ENCODE measurements at places on chromosomes 1 and 21.
A peak's percentile ranks its signal among the peaks of the same experiment; 100 is the strongest.

DNA sequence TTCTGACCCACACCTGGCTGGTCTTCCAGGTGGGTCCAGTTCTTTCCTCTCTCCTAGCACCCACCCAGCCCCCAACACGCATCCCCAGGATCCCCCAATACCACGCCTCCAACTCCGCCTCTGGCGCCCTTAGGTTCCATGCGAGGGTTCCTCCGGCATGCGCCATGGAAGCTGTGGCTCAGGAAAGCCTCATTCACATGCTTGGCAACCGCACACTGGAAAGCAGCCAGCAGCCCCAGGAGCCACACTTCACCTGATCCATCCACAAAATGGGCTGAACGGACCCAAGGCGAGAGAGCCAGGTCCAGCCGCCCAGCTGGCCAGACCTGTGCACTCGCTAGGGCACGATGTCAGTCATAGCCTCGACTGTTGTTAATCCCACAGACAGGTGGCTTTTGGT is 161.2 kb downstream of the PSMG1 start:
- DNase-seq = no peak

- DNase-seq = no peak
These were observed 31.6 kb downstream of the AGT start for GRCh38 chr1:230682274-230682673.

DNA sequence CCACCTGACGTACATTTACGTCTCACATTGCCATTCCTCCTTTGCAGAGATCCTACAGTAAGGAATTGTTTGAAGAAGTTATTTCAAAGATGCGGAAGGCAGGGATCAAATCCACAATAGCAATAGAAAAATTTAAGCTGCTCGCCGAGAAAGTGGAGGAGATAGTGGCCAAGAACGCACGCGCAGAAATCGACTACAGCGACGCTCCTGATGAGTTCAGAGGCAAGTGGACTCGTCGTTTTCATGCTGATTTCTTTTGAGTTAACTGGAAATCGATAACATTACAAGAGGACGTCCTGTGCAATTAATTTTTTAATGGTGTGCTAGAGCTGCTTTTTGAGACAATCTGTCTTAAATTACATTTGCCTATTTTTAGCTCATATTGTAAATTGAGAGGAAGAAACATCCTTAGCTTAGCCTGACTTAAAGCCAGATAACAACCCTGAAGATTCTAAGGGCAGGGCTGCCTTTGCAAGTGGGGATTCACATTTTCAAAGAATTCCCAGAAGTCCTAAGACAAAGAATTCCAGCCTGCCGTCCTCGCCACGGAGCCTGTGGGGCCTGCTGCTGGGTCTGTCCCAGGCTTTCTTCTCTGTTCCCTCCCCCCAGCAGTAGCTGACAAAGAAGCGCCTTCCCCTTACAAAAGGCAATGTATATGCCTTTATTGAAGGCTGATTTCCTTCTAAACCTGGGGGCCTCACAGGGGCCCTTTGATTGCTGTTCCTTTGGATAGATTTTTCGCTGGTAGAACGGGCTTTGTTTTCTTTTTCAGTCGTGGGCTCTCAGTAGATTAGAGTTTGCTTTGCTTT is 31.6 kb upstream of the KIF1B start:
- DNase-seq = no peak

- no peak for DNase-seq
These were observed 3.8 kb downstream of the DYRK1A start for GRCh38 chr21:37370152-37371040.

GRCh38 chr1:69911301-69911801 is 294.0 kb downstream of the LRRC40 start:
- peak; percentile 76 for DNase-seq

- no peak for DNase-seq
These were observed 17.0 kb downstream of the COQ8A start for GRCh38 chr1:226956942-226957713.

GRCh38 chr21:22351076-22351475 is 1352.9 kb downstream of the NCAM2 start:
- DNase-seq = no peak

GRCh38 chr1:116453906-116454305 is 80.9 kb downstream of the ATP1A1 start:
- DNase-seq = no peak

GRCh38 chr21:14722841-14723483 is 176.8 kb upstream of the SAMSN1 start:
- no peak for DNase-seq

DNA sequence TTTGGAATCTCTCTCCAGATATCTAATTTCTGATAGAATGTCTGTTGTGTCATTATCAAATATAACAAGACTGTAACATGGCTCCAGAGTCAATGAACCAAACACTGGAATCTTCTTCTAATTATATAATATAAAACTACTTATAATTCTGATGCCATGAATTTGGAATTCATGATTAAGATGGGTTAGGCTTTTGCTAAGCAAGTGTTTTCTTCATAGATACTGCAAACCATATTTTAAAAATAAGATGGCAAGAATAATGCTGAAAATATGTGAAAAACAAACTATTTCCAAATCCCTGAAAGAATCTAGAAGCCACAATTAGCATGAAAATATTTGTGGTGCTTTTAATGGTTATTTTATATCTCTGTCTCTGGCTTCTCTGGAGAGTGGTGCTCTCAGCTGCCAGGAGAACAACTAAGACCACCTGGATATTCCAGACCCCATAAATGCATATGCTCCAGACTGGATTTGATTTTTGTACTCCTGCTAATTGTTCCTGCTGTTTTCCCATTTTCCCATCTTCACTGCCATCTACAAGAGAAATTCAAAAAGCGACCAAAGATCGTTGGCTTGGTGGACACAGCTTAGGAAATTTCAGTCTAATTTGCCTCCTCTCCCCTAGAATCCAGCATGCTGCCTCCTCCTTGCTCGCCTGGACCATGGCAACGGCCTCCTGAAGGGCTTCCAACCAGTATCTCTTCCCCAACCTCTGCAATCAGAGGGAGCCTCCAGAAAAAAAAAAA is 418.9 kb downstream of the SETD4 start:
- DNase-seq = peak; percentile 52

GRCh38 chr21:30567617-30568016 is 6.5 kb upstream of the KRTAP19-7 start:
- DNase-seq = no peak

DNA sequence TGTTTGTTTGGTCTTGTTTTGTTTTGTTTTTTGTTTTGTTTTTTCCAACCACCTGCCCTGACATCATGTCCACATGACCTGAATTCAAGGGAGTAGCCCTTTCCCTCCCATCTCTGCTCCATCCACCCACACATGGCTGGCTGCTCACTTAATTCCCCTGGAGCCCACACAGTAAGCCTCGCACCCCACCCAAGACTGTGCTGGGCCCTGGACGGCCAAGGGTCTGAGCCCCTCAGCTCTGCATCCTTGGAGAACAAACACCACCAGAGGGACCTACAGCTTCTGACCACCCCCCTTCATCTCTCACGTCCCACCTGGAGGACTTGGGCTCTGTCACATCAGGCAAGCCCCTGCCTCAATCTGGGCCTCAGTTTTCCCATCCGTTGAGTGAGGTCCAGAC is 39.1 kb downstream of the MATN1 start:
- no peak for DNase-seq

- no peak for DNase-seq
These were observed 309.6 kb downstream of the COL11A1 start for GRCh38 chr1:102798718-102799117.

- no peak for DNase-seq
These were observed 1211.9 kb downstream of the MRPL39 start for GRCh38 chr21:24395320-24395923.

GRCh38 chr1:55535724-55536544 is 320.8 kb upstream of the USP24 start:
- DNase-seq = no peak

DNA sequence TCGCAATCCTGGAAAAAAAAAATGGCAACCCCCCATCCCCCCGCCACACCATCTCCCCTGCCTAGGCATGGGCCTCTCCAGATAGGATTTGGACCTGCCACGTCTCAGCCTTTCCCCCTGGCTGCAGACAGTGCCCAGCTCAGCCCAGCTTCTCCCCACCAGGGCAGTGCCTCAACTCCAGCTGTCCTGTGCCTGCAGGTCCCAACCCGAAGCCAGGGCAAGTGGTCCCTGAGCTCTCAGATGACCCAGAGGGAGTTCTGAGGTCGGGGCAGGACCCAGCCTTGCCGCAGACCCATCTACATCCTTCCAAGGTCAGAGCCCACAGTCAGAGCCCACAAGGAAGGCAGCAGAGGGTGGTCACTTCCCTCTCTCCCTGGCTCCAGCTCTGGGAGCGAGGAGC is 86.7 kb upstream of the POU3F1 start:
- DNase-seq = no peak

- DNase-seq = no peak
These were observed 39.0 kb downstream of the COQ8A start for GRCh38 chr1:226979115-226979516.

DNA sequence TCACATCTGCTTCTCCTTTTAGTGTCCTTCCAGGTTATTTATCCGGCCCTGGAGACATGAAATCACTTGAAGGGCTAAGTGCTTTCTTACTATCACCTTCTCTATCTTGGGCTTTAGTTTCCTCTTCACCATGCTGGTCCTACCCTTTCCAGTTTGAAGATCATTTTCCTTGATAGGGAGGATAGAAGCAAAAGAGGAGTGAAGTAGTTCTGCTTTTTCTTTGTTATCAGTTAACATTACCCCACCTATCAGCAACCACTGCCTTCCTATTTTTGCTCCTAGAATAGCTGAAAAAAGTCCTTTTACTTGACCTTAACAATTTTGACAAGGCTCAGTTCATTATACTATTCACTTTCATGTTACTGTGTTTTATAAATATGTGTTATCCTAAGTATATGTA is 19.4 kb downstream of the RGL1 start:
- no peak for DNase-seq

GRCh38 chr1:173409613-173410012 is 67.5 kb upstream of the PRDX6 start:
- DNase-seq = peak; percentile 59

DNA sequence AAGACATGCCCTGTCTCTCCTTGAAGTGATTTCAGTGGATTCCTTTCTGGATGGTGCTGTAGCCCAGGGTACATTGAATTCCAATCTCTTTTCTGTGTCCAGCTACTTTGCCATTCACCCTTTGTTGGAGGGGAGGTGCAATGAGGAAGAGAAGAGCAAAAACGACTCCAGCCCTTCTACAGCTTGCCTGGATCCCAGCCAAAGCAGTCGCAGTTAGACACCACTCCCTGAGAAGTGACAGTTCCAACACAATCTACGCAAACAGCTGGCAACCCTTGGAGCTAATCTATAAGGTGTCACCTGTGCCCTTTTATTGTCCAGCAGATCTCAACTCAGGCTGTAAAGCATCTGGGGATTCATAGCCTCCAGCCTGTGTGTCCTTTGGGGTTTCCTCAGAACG is 4.6 kb downstream of the CD244 start:
- DNase-seq = no peak

GRCh38 chr1:21129407-21129806 is 47.3 kb downstream of the EIF4G3 start:
- DNase-seq = no peak

GRCh38 chr1:212955098-212955497 is 4.8 kb downstream of the VASH2 start:
- DNase-seq = no peak

DNA sequence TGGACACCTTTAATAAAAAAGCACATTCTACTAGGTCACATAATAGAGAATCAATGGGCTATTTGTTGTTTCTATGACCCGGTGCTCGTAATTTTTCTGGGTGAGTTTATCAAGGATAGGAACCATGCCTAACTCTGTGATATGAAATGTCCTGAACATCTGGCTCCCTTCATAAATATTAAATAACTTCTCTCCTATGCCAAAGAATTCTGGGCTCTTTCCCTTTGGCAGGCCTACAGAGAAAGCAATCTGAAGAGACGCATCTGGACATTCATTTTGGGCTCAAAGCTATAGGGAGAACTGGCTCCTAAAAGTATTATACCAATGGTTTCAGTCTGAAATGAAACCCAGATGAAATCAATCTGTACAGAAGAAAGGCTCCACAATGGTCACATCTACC is 38.8 kb upstream of the ANGPTL7 start:
- no peak for DNase-seq

DNA sequence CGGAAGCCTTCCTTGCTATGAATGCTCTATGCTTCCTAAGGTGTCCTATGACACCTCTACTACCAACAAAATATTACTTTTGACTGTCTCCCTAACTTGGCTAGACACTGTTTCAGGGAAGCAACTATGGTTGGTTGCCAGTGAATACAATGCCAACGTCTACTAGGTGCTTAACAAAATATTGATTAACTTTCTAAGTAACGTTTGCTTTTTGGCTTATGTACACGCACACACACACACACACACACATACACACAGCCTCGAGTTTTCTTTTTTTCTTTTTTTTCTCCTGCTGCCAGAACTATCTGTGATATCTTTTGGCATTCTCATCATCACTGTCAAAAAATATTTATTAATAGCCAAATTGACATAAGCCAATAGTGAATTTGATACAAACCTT is 864.0 kb downstream of the PLA2G4A start:
- no peak for DNase-seq

DNA sequence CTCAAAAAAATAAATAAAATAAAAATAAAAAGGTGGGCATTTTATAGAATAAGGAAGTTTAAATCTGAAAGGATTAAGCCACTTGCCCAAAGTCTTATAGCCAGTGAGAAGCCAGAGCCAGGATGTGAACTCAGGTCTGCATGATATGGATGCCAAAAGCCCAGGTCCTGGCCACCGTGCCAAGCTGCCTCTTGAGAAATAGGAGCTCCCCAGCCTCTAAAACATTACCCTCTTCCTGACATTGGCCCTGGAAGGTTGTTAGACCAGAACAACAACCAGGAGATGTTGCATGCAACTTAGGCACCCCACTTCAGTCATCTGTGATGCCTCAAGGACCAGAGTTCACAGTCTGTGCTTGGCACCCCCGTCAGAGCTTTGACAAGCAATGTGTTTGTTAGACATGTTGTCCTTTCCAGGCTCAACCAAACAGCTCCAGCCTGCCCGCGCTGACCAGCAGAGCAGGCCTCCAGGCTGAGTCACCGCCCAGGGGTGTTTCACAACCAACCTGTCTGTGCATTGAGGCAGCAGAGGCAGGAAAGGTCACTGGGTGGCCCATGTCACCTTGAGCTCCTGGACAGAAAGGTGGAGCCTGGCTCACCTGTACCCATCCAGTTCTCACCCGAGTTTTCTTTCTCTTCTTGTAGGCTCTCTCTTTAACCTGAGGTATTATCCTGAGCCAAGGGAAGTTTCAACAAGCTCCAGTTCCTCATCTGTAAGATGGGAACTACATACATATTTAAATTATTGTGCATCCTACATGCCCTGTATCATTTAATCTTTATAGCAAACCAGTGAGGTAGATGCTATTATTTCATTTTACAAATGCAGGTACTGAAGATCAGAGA is 14.9 kb upstream of the MED18 start:
- no peak for DNase-seq

- DNase-seq = peak; percentile 48
These were observed 37.1 kb downstream of the NEXN start for GRCh38 chr1:77925518-77925917.

All from GM04504 (cell line).